ENCODE measurements at places on chromosomes 12 and 14. TPM values are rescaled to one million over a fixed set of nuclear protein-coding genes. Genes with fewer than 3 reads are reported as not detected.

The NXPH4 gene
- total RNA-seq, result 4.1 TPM

The HVCN1 gene
- 0.86 TPM for total RNA-seq

The OTX2 gene
- total RNA-seq, result not detected

The RAPGEF3 gene
- total RNA-seq, result 0.54 TPM

The PTCSC3 gene
- not detected for total RNA-seq

The C1QL4 gene
- total RNA-seq, result 5.5 TPM

The KRT71 gene
- not detected for total RNA-seq

The FLRT2 gene
- 3.0 TPM for total RNA-seq

The KRT6A gene
- 11.2 TPM for total RNA-seq

The RTL1 gene
- 0.23 TPM for total RNA-seq

The USP44 gene
- 0.20 TPM for total RNA-seq

The C12orf54 gene
- total RNA-seq, result not detected

The A2M gene
- total RNA-seq, result not detected

The SYNDIG1L gene
- total RNA-seq, result not detected

The CCDC175 gene
- total RNA-seq, result not detected

Data from A549 treated with Hydrocortisone at 1 μM for 4 hours (cell line).